ENCODE measurements at places on chromosomes 2 and 18.

- DNase-seq: no peak
Measured at GRCh38 chr18:42364766-42365165, 409.7 kb downstream of the PIK3C3 start.

- no peak for DNase-seq
Measured at GRCh38 chr2:210429403-210430137, 47.0 kb downstream of the LANCL1 start.

DNA sequence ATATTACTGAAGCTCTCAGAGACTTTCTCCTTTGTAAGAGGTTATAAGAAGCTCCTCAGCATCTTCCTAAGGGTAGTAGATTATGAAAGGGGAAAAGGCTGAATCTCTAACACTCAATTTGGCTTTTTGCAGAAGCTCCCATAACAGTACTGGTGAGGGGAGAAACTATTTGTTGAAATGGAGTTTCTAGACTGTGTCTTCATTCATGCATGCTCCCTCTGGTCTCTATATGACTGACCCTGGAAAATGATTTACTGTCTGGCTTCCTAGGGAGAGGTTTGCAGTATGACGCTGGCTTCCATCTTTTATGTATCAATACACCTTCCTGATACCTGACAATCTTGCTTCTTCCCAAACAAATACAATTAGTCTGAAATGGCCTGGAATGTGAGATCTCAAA, 63.9 kb downstream of the LDAH start:
- DNase-seq: no peak

DNA sequence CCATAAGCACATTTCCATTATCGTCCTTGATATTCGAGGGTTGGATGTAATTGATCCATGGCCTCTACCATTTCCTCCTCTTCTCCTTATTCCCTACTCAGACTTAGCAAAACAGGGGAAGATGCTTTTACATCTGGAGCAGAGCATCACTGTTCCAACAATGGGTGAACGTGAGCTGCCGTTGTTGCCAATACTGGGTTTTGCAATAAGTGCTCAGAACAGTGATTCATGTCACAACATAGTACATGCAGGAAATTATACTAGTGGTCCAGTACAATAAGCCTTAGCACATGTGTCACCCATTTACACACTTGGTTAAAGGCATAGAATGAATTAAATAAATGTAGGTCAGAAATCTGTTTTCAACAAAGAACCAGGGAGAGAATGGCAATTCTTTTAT, 112.4 kb downstream of the DCC start:
- no peak for DNase-seq

DNA sequence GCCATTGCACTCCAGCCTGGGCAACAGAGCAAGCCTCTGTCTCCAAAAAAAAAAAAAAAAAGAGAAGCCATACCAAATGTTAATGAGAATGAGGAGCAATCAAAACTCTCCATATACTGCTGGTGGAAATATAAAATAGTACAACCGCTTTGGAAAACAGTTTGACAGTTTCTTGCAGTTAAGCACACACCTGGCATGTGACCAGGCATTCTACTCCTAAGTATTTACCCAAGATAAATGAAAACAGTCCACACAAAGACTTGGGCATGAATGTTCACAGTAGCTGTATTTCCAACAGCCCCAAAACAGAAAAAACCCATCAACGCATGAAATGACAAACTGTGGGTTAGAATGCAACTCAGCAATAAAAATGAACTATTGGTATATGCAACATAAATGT, 76.0 kb upstream of the ST8SIA5 start:
- no peak for DNase-seq

- DNase-seq: no peak
Measured at GRCh38 chr2:237011206-237011795, 74.4 kb upstream of the COPS8 start.

DNA sequence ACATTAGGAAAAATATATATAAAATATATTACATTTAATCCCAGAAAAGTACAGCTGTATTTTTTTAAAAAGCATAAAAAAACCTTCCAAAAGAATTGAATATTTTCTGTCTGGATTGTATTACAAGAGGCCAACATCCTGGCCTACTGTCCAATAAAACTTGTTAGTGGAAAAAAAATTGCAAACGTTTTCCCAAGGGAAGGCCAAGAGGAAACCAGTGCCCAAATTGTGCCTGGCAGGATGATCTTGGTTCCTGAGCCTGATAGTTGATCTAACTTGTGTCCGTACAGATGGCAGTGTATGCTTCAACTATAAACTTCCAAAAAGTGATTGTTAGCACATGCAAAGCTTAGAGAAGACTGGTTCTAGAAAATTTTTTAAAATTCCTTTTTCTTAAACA, 90.6 kb upstream of the LPIN2 start:
- DNase-seq: no peak

DNA sequence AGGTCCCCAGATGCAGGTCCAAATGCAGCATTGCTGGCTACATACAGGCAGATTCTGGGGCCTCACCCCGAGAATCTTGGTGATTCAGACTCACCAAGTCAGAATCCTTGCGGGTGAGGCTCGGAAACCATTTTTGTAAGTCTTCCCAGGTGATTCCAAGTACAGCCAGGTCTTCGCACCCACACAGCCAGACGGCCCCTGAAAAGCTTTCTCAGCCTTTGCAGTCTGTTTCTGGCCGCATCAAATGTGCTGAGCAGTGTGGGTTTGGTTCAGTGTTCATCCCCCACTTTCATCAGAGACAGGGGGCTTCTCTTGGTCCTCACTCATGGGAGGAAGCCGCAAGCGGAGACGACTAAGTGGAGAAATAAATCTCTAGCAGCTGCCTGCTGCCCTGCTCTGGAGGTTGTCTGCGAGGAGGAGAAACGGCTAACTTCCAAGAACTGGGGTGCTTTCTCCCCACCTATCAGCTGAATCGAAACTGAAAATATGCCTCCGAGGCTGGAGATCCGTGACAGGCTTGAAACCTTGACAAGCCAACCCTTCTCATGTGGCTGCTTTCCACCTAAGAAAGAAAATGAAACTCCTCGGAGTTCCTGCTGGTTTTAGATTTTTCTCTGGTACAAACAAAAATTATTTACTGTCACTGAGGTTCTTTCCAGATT, 8.9 kb upstream of the TMEM185B start:
- DNase-seq: peak; percentile 42

GRCh38 chr2:97688062-97688827, 18.7 kb downstream of the C2orf92 start:
- no peak for DNase-seq

- DNase-seq: peak; percentile 68
Measured at GRCh38 chr2:135657806-135658582, 83.7 kb upstream of the UBXN4 start.

- DNase-seq: peak; percentile 24
Measured at GRCh38 chr2:169828141-169828811, 1.0 kb downstream of the UBR3 start.

- DNase-seq: no peak
Measured at GRCh38 chr18:79616651-79617510, 62.7 kb upstream of the CTDP1 start.

DNA sequence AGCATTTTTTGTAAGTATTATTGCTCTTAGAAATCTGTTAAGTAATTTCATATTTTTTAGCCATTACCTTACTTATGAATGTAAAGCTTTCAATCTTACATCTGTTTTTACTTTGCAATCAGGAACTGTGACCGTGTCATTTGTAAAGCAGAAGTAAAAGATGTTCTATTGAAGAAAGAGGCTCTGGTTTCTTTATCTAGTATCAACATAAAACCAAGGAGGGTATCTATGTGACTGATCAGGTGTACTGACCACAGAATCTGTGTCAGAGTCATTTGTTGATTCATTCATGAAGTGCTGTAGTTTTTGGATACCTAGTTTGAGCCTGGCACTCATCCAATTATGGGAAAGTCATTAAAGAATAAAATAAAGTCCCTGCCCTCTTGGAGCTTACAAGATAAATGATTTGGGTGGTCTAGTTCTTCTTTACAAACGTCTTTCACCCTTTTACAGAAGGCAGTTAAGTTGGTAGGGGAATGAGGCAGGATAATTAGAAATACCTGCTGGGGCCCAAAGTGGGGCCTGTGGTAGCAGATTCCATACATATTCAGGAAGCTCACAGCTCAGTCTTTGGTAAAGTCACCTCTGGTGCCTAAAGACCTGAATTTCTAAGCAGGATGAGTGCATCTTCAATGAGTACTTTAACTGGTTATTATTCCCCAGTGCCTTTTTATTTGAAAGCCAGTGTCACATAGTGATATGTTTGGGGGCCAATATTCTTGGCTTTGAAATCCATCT, 260.6 kb upstream of the NT5C1B start:
- DNase-seq: no peak

DNA sequence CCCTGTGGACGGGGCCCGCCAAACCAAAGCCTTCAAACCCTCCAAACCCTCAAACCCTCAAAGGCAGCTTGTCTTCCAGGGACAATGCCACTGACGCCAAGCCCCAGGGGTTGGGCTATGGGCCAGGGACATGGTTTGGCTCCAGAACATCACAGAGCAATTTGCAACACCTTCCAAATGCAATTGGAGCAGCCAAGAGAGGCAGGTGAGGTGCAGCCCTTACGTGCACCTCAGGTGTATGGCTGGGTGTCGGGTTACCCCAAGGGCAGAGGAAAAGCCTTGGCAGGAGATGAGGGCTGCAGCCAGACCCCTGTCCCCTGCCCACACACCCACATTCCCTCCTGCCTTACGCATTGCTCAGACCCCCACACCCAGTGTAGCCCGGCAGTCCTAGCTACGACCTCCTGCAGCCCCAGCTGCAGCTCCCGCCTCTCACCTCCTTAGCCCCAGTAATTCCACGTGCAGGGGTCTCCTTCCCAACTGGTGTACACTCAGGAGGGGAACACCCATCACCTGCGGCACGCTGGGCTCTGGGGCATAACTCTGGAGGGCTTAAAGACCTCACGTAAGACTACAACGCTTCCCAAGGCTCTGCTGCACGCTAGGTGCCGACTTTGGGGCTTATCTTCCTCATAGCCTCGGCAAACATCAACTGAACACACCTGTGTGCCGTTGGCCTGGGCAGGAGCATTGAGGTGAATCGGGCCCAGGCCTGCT, 88.7 kb downstream of the TFCP2L1 start:
- DNase-seq: no peak

DNA sequence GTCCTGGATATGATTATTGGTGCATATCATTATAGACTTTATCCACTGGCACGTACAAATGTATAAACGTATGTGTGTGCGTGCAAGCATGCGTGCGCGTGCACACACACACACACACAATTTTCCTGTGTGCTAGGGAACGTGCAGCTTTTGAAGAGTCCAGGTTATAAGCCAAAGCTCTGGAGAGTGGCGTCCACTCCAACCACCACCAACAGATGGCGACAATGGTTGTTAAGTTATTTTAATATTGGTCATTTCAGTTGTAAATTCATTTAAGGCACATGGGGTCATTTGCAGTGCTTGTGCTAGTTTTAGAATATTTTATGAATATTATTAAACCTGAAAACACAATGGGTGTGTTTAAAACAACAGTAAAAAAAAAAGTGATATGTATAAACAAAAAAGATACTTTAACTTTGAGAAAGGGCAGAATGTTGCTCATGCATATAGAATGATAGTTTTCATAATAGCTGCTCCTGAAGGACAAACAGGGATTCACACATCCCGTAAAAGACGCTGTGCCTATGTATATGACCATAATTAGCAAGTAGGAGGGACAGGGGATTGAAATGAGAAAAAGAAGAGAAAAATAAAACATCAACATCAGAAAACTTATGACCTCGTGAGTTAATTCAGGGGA, 124.2 kb upstream of the ITGB6 start:
- peak; percentile 33 for DNase-seq

- DNase-seq: no peak
Measured at GRCh38 chr2:11710632-11711353, 35.6 kb upstream of the LPIN1 start.

GRCh38 chr2:197124639-197125390, 185.8 kb downstream of the ANKRD44 start:
- DNase-seq: no peak

GRCh38 chr2:85735691-85736090, 18.1 kb upstream of the ATOH8 start:
- no peak for DNase-seq

DNA sequence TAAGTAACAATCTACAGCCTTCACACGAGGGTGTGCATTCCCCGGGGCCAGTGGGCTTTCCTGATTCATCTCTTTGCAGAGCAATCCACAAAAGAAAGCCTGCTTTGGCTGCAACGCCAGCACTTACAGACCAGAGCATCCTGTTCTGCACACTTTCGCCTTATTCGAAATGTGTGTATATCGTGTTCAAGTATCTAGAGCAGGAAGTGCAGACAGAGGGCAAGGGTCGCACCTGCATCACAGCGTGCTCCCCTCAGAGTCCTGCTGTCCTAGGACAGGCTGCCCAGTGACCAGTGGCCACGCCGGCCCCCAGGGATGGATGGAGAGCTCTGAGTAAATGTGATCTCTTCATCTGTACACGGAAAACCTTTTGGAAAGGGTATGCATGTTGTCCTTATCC, 264.3 kb downstream of the ZNF516 start:
- no peak for DNase-seq

GRCh38 chr18:77851802-77852201, 602.2 kb downstream of the GALR1 start:
- no peak for DNase-seq

GRCh38 chr18:46622999-46623398, 34.0 kb downstream of the LOXHD1 start:
- no peak for DNase-seq

DNA sequence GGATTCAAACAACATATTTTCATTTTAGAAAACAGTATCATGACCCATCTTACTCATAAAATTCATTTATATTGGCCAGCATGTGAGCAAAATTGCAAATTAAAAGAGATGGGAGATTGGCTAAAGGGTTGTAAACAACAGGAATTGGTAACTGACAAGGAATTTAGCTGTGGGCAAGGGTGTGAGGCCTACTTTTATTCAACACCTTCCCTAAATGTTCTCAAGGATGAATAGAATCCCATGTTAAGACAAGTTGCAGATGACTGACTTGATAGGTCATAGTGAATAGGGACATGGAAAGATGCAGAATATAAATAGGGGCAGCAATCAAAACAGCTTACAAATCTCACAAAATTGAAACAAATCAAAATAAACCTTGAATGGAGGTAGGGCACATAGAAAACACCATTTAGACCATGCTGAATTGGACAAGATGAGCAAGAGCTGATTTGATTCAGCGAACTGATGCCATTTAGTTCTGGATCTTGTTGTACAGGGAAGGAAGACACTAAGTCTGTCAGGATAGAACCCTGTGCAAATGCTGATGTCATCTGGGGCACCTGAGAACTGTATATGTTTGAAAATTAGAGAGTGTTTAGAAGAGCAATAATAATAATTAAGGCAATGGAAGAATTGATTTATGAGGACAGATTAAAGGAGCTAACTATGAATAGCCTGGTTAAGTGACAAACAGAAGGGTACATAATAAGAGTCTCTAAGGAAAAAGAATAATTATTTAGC, 509.7 kb downstream of the ZEB2 start:
- DNase-seq: no peak

- DNase-seq: no peak
Measured at GRCh38 chr2:36650031-36650829, 46.3 kb upstream of the VIT start.
